ENCODE measurements at places on chromosomes 1 and 21. TPM values are rescaled to one million over a fixed set of nuclear protein-coding genes. Genes with fewer than 3 reads are reported as not detected.

ALX3 gene
- 0.48 TPM for total RNA-seq

CLK2 gene
- 31.8 TPM for total RNA-seq

DFFB gene
- total RNA-seq = 15.2 TPM

MCOLN2 gene
- total RNA-seq = not detected

CFAP107 gene
- total RNA-seq = not detected

PRCC gene
- 21.4 TPM for total RNA-seq

VAV3 gene
- total RNA-seq = 1.9 TPM

RSPO1 gene
- 0.24 TPM for total RNA-seq

TADA1 gene
- total RNA-seq = 16.1 TPM

CAPN2 gene
- 151 TPM for total RNA-seq

DNA sequence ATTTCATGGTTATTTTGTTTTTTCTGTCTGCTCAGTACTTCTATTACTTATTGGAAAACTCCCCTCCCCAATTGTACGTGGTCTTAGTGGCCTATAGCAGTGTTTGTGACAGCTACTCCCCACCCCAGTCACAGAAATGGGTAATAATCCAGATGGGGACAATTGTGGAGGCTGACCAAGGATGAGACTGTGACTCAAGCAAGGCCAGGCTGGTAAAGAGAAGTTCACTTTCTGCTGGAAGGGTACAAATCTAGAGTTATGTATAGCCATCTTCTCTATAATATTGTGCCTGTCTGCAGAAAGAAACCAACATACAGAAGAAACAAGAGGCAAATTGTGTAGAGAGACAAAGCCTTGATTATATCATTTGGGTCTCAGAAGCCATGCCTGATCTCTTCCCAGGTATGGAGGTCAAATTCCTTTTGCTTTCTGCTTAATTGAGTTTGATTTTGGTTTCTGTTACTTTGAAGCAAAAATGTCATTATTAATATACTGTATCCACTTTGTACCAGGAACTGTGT is 270.4 kb downstream of the HLX start:
- DNase-seq = no peak

DNA sequence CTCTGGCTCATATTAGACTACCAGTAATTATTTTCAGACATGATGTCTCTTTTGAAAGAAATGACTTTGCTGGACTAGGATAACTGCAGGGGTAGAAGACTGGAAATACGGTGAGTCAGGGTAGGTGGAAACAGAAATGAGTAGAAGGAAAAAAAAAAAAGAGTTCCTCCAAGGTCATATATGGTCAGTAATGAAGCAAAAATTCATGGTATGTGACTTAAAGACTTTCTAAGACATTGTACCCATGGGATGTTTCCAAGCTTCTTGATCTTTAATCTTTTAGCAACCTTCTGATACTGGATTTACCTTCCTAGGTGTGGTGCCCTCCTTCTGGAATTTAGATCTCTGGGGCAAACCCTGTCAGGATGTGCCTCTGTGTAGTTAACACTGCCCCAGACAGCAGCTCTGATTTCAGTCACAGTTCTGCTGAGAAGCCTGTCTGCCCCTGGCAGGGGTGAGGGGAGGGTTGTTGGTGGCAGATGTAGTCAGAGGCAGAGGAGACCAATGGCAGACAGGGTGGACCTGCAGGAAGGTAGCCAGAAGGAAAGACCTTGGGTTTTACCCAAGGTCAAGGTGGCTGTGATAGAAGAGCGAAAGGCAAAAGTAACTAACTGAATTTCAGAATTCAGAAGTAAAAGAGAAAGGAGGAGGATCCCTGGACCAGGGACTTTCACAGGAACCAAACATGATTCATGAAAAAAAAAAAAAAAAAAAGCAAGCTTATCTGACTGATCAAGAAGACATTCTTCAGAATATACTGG is 44.1 kb upstream of the BCL10 start:
- DNase-seq = peak; percentile 35

GRCh38 chr1:175818929-175819328 is 75.5 kb upstream of the TNR start:
- DNase-seq = no peak

DNA sequence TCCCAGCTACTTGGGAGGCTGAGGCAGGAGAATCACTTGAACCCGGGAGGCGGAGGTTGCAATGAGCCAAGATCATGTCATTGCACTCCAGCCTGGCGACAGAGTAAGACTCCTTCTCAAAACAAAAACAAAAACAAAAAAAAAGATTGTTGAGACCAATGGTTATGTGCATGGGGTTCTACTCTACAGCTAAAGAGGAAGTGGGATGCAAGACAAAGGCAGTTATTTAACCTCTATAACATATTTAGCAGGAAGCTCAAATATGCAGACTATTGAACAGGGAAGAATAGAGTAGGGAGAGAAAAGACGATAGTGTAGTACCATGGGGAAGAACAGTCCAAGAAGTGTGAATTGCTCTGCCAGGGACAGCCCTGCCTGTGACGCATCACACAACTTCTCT is 227.7 kb downstream of the SMYD3 start:
- no peak for DNase-seq

- peak; percentile 79 for DNase-seq
These were observed 41.9 kb downstream of the CEP170 start for GRCh38 chr1:243213045-243213787.

- DNase-seq = no peak
These were observed 160.5 kb downstream of the NPHP4 start for GRCh38 chr1:5831600-5832335.

DNA sequence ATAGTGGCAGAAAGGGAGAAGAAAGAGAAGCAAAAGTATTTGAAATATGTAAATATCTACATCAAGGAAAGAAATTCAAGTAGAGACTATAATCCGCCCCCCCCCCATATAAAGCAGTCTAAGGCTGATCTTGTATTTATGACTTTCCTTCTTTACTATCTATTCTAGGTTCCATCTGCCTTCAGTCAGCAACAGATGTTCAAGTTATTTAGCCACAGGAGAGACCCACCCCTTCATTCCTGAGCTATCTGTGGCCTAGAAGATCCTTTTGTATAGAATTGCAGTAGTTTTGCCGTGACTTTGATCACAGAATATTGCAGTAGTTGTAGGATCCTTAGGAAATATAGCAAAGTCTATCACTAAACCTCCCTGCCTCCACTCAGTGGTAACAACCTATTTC is 10.7 kb upstream of the BSDC1 start:
- peak; percentile 83 for DNase-seq

GRCh38 chr21:17414766-17415165 is 98.1 kb upstream of the CXADR start:
- no peak for DNase-seq

GRCh38 chr1:1270813-1271212 is 2.8 kb downstream of the UBE2J2 start:
- DNase-seq = no peak

GRCh38 chr1:207286786-207287468 is 34.6 kb upstream of the CD55 start:
- DNase-seq = peak; percentile 28

Measured in umbilical cord (tissue), 2 donors.